ENCODE measurements at places on chromosomes 7 and 10.

- no peak overlapping the region for H3K4me3 ChIP-seq
- H3K27ac ChIP-seq, result no peak overlapping the region
- no peak for ATAC-seq
- no peaks in the 10 kb centered on the region for H3K4me1 ChIP-seq
These were observed 131.7 kb downstream of the SORCS1 start for GRCh38 chr10:107032700-107033401.

- H3K4me1 ChIP-seq, result no peaks in the 10 kb centered on the region
- no peaks in the 10 kb centered on the region for H3K27me3 ChIP-seq
- H3K36me3 ChIP-seq, result no peaks in the 10 kb centered on the region
- H3K4me3 ChIP-seq, result no peak overlapping the region
- no peak for ATAC-seq
These were observed 334.8 kb downstream of the GLRX3 start for GRCh38 chr10:130470973-130471372.

- ATAC-seq, result no peak
- no peaks in the 10 kb centered on the region for H3K4me1 ChIP-seq
- H3K36me3 ChIP-seq, result no peaks in the 10 kb centered on the region
- no peak overlapping the region for H3K27ac ChIP-seq
- no peak overlapping the region for H3K4me3 ChIP-seq
These were observed 93.8 kb upstream of the MEOX2 start for GRCh38 chr7:15780271-15780670.

- H3K27me3 ChIP-seq, result no peaks in the 10 kb centered on the region
- no peaks in the 10 kb centered on the region for H3K36me3 ChIP-seq
- no peak overlapping the region for H3K27ac ChIP-seq
- no peak overlapping the region for H3K4me3 ChIP-seq
These were observed 59.6 kb upstream of the CAPZA2 start for GRCh38 chr7:116802746-116803152.

- peaks cover 70% of the 10 kb centered on the region for H3K27me3 ChIP-seq
- ATAC-seq, result no peak
- H3K4me1 ChIP-seq, result peaks cover 8% of the 10 kb centered on the region
- H3K4me3 ChIP-seq, result no peak overlapping the region
- H3K27ac ChIP-seq, result no peak overlapping the region
These were observed 5.9 kb downstream of the ZNF488 start for GRCh38 chr10:47378183-47378510.

DNA sequence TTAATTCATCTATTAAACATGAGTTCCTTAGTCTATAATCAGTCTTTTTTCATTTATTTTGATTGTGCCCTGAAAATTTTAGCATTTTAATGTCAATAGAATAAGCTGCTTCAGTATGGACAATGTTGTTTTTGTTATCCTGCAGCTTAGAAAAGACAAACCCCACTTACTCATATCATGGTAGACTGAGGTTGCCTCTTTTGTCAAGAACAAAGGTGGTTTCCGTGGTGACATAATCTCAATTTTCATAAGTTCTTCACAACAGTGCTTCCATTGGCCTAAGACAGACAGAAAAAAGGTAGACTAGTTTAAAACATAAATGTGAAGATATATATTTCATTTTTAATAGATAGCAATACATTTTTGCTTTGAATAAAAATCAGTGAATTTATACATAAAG, 69.1 kb downstream of the RTKN2 start:
- no peak overlapping the region for H3K4me3 ChIP-seq
- no peak for ATAC-seq
- H3K36me3 ChIP-seq, result no peaks in the 10 kb centered on the region
- peaks cover 13% of the 10 kb centered on the region for H3K4me1 ChIP-seq
- H3K27me3 ChIP-seq, result no peaks in the 10 kb centered on the region

GRCh38 chr10:96292971-96293920, 11.0 kb upstream of the DNTT start:
- no peaks in the 10 kb centered on the region for H3K36me3 ChIP-seq
- no peaks in the 10 kb centered on the region for H3K27me3 ChIP-seq
- peaks cover 42% of the 10 kb centered on the region for H3K4me1 ChIP-seq
- peak; percentile 78 for ATAC-seq
- no peak overlapping the region for H3K4me3 ChIP-seq

- no peak for ATAC-seq
- H3K27ac ChIP-seq, result peak overlapping the region; percentile 43
- peaks cover 68% of the 10 kb centered on the region for H3K36me3 ChIP-seq
- peaks cover 6% of the 10 kb centered on the region for H3K4me1 ChIP-seq
- no peaks in the 10 kb centered on the region for H3K27me3 ChIP-seq
- H3K4me3 ChIP-seq, result no peak overlapping the region
These were observed 81.0 kb upstream of the GNA12 start for GRCh38 chr7:2924866-2925840.

DNA sequence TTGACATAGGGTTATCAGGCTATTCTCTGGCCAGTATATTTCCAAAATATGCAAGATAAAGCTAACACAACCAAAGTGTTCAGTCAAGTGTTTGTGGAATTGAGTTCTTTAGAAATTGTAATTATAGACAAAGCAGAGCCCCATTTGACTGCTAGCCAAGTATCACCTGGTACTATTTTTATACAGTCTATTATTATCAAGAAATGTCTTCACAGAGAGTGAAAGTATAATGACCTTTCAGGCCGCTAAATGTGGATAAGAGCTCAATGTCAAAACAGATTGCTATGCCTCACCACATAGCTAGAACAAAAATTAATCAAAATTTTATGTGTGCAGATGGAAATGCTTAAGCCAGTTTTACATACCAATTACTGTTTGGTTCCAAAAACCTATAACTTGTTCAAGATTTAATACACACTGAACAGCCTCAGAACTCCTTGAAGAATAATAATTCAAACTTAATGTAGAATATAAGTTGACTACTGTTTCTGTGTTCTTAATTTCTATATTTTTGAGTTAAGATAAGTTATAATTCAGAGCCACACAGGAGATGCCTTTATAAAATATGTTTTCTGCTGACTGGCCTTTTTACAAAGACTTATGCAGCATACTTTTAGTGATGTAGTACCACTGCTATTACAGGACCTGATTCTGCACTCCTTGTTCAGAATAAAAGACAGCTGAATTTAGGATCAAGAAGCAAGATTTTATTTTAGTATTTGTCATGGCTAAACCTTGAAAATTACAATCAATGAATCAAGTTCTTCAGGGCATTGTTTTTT, 31.0 kb downstream of the PRPS1L1 start:
- H3K36me3 ChIP-seq, result no peaks in the 10 kb centered on the region
- no peak overlapping the region for H3K4me3 ChIP-seq
- no peak for ATAC-seq
- H3K4me1 ChIP-seq, result peaks cover 5% of the 10 kb centered on the region
- peaks cover 20% of the 10 kb centered on the region for H3K27me3 ChIP-seq
- no peak overlapping the region for H3K27ac ChIP-seq

DNA sequence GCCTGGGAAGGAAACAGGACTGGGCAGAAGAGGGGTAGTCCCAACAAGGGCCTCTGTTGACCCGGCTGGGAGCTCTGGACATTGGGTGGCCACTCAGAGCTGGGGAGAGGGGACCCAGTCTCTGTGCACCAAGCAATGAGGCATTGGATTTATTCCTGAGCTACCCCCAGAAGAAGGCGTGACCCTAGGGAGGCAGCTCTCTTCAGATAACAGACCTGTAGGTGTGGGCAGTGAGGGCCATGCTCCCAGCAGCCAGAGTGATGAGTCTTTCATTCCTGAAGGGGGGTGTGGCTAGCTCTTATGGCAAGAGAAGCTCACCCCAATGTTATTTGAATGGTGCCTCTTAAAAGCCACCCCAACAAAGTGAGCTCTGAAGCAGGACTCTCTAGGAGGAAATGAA, 20.4 kb downstream of the TEX36 start:
- no peak overlapping the region for H3K4me3 ChIP-seq
- H3K4me1 ChIP-seq, result no peaks in the 10 kb centered on the region
- no peak overlapping the region for H3K27ac ChIP-seq
- ATAC-seq, result no peak
- H3K27me3 ChIP-seq, result peaks cover 5% of the 10 kb centered on the region

GRCh38 chr7:54705436-54705835, 53.6 kb downstream of the SEC61G start:
- no peaks in the 10 kb centered on the region for H3K36me3 ChIP-seq
- H3K4me1 ChIP-seq, result no peaks in the 10 kb centered on the region
- no peak overlapping the region for H3K4me3 ChIP-seq
- no peak for ATAC-seq
- no peaks in the 10 kb centered on the region for H3K27me3 ChIP-seq

DNA sequence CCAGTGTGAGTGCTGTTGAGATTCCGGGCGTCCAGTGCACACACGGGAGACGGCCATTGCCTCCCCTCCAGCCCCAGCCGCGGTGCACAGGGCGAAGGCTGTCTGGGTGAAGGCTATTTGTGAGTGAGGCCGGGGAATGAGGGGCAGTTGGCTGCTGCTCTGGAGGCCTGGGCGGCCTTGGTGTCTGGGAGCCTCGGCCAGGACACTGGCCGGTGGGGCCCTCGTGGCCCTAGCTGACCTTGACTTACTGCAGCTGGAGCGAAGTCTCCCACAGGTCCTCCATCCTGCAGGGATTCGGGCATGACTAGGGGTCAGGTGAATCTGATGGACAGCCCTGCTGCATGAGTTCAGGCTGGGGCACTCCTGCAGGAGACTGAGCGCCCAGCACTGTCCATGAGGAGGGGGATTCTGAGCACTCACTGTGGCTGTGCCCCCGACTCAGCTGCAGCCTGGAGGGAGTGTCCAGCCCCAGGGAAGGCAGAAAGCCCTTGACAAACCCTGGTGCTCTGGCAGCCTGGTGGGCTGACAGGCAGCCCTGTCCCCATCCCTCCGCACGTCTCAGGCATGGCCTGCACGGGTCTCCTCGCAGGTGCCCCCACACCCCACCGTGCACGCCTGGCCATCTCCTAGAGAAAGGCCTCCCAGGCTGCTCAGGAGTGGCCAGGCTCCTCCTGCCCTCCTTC, 52.7 kb upstream of the FAM20C start:
- peaks cover 5% of the 10 kb centered on the region for H3K36me3 ChIP-seq
- H3K27ac ChIP-seq, result no peak overlapping the region
- H3K27me3 ChIP-seq, result peaks cover 22% of the 10 kb centered on the region
- no peak overlapping the region for H3K4me3 ChIP-seq

GRCh38 chr7:36051501-36051900, 101.6 kb upstream of the EEPD1 start:
- H3K27me3 ChIP-seq, result peaks cover 7% of the 10 kb centered on the region
- no peak for ATAC-seq
- no peak overlapping the region for H3K27ac ChIP-seq
- H3K4me1 ChIP-seq, result no peaks in the 10 kb centered on the region
- H3K36me3 ChIP-seq, result no peaks in the 10 kb centered on the region

DNA sequence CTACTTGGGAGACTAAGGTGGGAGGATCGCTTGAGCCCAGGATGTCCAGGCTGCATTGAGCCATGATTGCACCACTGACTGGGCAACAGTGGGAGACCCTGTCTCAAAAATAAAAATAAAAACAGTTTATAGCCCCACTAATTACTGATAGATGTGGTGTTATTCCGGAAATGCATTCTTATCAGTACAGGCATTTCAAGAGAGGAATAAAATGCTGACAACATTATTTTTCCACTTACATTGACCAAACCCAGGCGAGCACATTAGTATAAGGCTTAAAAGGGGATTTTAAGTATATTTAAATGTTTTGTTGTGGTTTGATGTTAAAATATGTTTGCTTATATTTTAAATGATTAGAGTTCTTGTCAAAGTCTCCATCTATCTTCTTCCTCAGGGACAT, 359.5 kb downstream of the PLXDC2 start:
- no peak overlapping the region for H3K27ac ChIP-seq
- H3K36me3 ChIP-seq, result no peaks in the 10 kb centered on the region
- H3K4me1 ChIP-seq, result no peaks in the 10 kb centered on the region
- no peak for ATAC-seq
- no peaks in the 10 kb centered on the region for H3K27me3 ChIP-seq

GRCh38 chr7:33678569-33679335, 226.6 kb upstream of the BMPER start:
- H3K4me3 ChIP-seq, result no peak overlapping the region
- no peak overlapping the region for H3K27ac ChIP-seq
- H3K27me3 ChIP-seq, result no peaks in the 10 kb centered on the region
- H3K36me3 ChIP-seq, result peaks cover 19% of the 10 kb centered on the region

DNA sequence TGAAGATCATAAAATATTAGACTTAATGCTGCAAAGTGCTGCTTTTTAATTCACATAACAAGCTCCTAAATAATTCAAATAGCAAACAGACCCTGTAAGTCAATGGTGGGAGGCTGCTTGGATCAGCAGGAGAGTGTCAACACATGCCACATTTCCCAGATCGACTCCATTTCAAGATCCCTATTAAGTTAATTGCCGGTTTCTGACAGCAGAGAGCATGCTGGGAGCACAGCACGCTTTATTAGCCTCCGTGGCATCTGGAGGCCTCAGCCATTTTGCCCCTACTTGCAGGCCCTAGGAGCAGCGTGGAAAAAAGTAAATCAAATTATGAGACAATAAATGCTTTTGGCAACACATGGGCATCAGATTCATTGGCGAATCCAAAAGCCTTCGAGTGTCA, 201.0 kb downstream of the EMX2 start:
- no peak overlapping the region for H3K27ac ChIP-seq
- no peaks in the 10 kb centered on the region for H3K4me1 ChIP-seq
- no peak for ATAC-seq
- H3K36me3 ChIP-seq, result no peaks in the 10 kb centered on the region
- peaks cover 12% of the 10 kb centered on the region for H3K27me3 ChIP-seq
- H3K4me3 ChIP-seq, result no peak overlapping the region

DNA sequence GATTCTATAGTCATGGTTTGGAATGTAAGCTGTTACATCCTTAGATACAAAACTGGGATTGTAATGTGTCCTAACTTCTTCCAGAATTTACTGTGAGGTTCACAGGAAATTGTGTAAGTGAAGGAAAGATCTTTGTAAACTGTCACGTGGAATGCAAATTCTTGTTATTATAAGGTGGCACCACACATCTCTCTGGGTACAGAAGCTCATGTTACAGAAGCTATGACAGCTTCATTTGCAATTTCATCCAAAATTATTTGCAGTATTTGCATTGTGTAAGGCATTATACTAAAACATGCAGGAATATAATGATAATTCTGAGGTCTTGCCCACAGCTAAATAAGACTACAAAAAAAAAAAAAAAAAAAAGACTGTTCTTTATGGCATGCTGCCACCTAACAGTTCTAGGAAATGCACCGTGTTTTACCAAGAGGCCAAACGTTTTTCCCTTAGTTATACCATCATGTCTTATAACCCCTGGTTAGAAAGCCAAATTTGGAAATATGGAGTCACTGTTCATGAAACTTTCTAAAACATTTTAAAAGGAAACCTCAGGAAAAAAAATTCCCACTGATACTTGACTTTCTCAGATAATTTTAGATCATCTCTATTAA, 17.6 kb downstream of the MINDY3 start:
- H3K27me3 ChIP-seq, result no peaks in the 10 kb centered on the region
- H3K4me1 ChIP-seq, result no peaks in the 10 kb centered on the region
- ATAC-seq, result no peak
- H3K4me3 ChIP-seq, result no peak overlapping the region
- no peak overlapping the region for H3K27ac ChIP-seq
